ENCODE measurements at places on chromosomes 12 and 14.

DNA sequence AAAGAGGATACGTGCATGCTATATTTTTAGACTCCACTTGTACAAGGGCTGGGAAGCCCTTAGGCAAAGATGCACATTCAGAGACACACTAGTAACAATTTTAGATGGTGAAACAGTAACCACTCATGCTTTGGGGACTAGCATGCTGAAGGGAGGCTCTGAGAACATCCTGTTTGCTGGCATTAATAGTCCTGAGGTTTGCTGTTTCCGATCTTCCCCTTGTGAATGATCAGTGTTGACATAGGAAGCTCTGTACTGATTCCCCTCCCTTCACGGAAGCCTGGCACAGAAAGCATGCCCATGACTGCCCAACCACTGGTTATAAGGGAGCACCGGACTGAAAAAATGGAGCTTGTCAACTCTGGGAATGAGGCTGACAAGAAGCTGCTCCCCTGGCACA lies 164.6 kb downstream of the GCH1 start:
- peaks cover 38% of the 10 kb centered on the region for H3K27me3 ChIP-seq
- peaks cover 56% of the 10 kb centered on the region for H3K4me1 ChIP-seq
- H3K27ac ChIP-seq = no peak overlapping the region
- DNase-seq = no peak
- H3K4me3 ChIP-seq = no peak overlapping the region
- peaks cover 3% of the 10 kb centered on the region for H3K36me3 ChIP-seq

GRCh38 chr12:52865090-52865944 lies 16.5 kb upstream of the KRT78 start:
- no peaks in the 10 kb centered on the region for H3K4me1 ChIP-seq
- H3K27me3 ChIP-seq = no peaks in the 10 kb centered on the region
- no peak overlapping the region for H3K4me3 ChIP-seq
- H3K27ac ChIP-seq = no peak overlapping the region
- H3K36me3 ChIP-seq = no peaks in the 10 kb centered on the region
- DNase-seq = no peak

GRCh38 chr14:61080591-61081010 lies 99.6 kb downstream of the SLC38A6 start:
- H3K27me3 ChIP-seq = no peaks in the 10 kb centered on the region
- no peak overlapping the region for H3K4me3 ChIP-seq
- no peak for DNase-seq
- H3K27ac ChIP-seq = no peak overlapping the region
- no peaks in the 10 kb centered on the region for H3K4me1 ChIP-seq

GRCh38 chr14:93112891-93113677 lies 2.6 kb downstream of the ITPK1 start:
- peaks cover 49% of the 10 kb centered on the region for H3K4me1 ChIP-seq
- peak overlapping the region; percentile 86 for H3K4me3 ChIP-seq
- peak; percentile 87 for DNase-seq
- H3K36me3 ChIP-seq = no peaks in the 10 kb centered on the region
- peak overlapping the region; percentile 92 for H3K27ac ChIP-seq
- H3K27me3 ChIP-seq = no peaks in the 10 kb centered on the region

GRCh38 chr14:89429199-89430181 lies 12.5 kb upstream of the FOXN3 start:
- H3K36me3 ChIP-seq = peaks cover 2% of the 10 kb centered on the region
- H3K4me1 ChIP-seq = peaks cover 65% of the 10 kb centered on the region
- DNase-seq = peak; percentile 78
- H3K27me3 ChIP-seq = no peaks in the 10 kb centered on the region
- peak overlapping the region; percentile 99 for H3K27ac ChIP-seq

DNA sequence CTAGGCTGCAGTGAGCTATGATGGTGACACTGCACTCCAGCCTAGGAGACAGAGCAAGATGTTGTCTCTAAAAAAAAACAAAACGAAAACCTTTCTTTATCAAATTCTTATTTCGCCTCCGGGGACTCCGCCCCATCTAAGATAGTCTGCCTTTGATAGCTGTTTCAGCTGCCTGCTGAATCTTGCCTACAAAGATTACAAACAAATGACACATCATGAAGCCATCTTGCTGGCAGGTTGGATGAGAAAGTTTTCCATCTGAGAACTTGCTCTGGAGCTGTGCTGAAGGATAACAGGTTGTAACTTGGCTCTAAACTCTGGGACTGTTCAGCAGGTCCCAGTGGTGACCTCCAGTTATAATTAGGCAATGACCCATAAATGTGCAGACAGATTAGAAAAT lies 41.8 kb upstream of the AEBP2 start:
- H3K36me3 ChIP-seq = no peaks in the 10 kb centered on the region
- H3K27ac ChIP-seq = no peak overlapping the region
- H3K4me1 ChIP-seq = peaks cover 3% of the 10 kb centered on the region
- H3K4me3 ChIP-seq = no peak overlapping the region

DNA sequence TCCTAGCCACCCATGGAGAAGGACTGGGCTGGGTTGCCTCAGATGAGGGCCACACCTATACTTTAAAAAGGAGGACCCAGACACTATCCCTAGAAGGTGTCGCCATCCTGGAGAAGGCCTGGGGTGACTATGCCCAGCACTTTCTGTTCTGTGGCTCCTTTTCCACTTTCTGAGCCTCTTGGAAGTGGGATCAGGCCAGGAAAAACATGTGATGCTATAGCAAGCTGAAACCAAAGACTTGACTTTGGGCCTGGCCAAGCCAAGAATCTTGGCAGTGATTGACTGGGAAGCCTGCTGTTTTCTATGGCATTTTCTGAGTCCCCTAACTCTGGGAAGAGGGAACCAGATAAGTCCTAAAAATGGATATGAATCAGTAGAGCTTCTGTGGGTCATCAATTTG lies 332.3 kb downstream of the ZFP36L1 start:
- no peak overlapping the region for H3K4me3 ChIP-seq
- H3K27ac ChIP-seq = no peak overlapping the region
- peaks cover 1% of the 10 kb centered on the region for H3K4me1 ChIP-seq
- H3K27me3 ChIP-seq = no peaks in the 10 kb centered on the region
- H3K36me3 ChIP-seq = no peaks in the 10 kb centered on the region

GRCh38 chr12:30882706-30883105 lies 43.8 kb upstream of the TSPAN11 start:
- no peaks in the 10 kb centered on the region for H3K4me1 ChIP-seq
- no peak overlapping the region for H3K27ac ChIP-seq
- H3K36me3 ChIP-seq = no peaks in the 10 kb centered on the region
- peaks cover 11% of the 10 kb centered on the region for H3K27me3 ChIP-seq
- DNase-seq = no peak

GRCh38 chr14:29391801-29392200 lies 535.8 kb downstream of the PRKD1 start:
- DNase-seq = no peak
- no peaks in the 10 kb centered on the region for H3K36me3 ChIP-seq
- H3K4me3 ChIP-seq = no peak overlapping the region
- H3K27me3 ChIP-seq = no peaks in the 10 kb centered on the region
- no peaks in the 10 kb centered on the region for H3K4me1 ChIP-seq

- no peak overlapping the region for H3K27ac ChIP-seq
- H3K4me3 ChIP-seq = no peak overlapping the region
- no peaks in the 10 kb centered on the region for H3K4me1 ChIP-seq
- peaks cover 14% of the 10 kb centered on the region for H3K36me3 ChIP-seq
- no peak for DNase-seq
Measured at GRCh38 chr14:44989497-44990440, 27.8 kb downstream of the TOGARAM1 start.

- no peak overlapping the region for H3K27ac ChIP-seq
- no peak overlapping the region for H3K4me3 ChIP-seq
- DNase-seq = no peak
- peaks cover 5% of the 10 kb centered on the region for H3K4me1 ChIP-seq
- H3K36me3 ChIP-seq = peaks cover 31% of the 10 kb centered on the region
Measured at GRCh38 chr12:123643911-123644310, 10.3 kb downstream of the GTF2H3 start.

DNA sequence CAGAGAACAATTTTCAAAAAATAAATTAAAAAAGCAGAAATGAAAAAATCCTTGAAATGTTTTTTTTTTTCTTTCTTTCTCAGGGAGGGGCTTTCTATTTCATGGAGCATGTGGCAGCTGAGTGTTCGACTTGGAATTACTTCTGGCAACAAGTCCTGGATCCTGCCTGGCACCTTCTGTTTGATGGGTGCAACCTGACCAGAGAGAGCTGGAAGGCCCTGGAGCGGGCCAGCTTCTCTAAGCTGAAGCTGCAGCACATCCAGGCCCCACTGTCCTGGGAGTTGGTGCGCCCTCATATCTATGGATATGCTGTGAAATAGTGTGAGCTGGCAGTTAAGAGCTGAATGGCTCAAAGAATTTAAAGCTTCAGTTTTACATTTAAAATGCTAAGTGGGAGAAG lies 22.5 kb upstream of the HIGD1C start:
- H3K27me3 ChIP-seq = no peaks in the 10 kb centered on the region
- DNase-seq = no peak
- peaks cover 24% of the 10 kb centered on the region for H3K4me1 ChIP-seq

GRCh38 chr12:109715310-109716091 lies 1.9 kb downstream of the FAM222A start:
- peaks cover 68% of the 10 kb centered on the region for H3K27me3 ChIP-seq
- H3K4me3 ChIP-seq = no peak overlapping the region
- peak; percentile 48 for DNase-seq
- no peak overlapping the region for H3K27ac ChIP-seq
- H3K36me3 ChIP-seq = no peaks in the 10 kb centered on the region
- peaks cover 8% of the 10 kb centered on the region for H3K4me1 ChIP-seq

- no peak for DNase-seq
- no peak overlapping the region for H3K27ac ChIP-seq
- H3K36me3 ChIP-seq = peaks cover 2% of the 10 kb centered on the region
- no peak overlapping the region for H3K4me3 ChIP-seq
Measured at GRCh38 chr12:40229690-40230651, 5.2 kb downstream of the LRRK2 start.
